ENCODE measurements at places on chromosomes 2 and 18. TPM values are rescaled to one million over a fixed set of nuclear protein-coding genes. Genes with fewer than 3 reads are reported as not detected.

The MRO gene
- total RNA-seq = 1.2 TPM

The PPP1CB gene
- 608 TPM for total RNA-seq

The DHX57 gene
- 30.3 TPM for total RNA-seq

The SLC5A7 gene
- 6.3 TPM for total RNA-seq

The UPP2 gene
- 0.16 TPM for total RNA-seq

The UGT1A3 gene
- 1.2 TPM for total RNA-seq

The SCYGR4 gene
- total RNA-seq = not detected

The MAP3K19 gene
- total RNA-seq = not detected

The RAB27B gene
- 19.8 TPM for total RNA-seq

The ADRA2B gene
- 1.6 TPM for total RNA-seq

The CFC1 gene
- not detected for total RNA-seq

The SP140L gene
- total RNA-seq = 16.8 TPM

The GAREM1 gene
- 15.9 TPM for total RNA-seq

The HOXD12 gene
- total RNA-seq = 2.2 TPM

The PRKAG3 gene
- total RNA-seq = 1.2 TPM

The ECEL1 gene
- total RNA-seq = 0.21 TPM

The NT5DC4 gene
- total RNA-seq = not detected

The AP1S3 gene
- total RNA-seq = 10.0 TPM

The NTSR2 gene
- not detected for total RNA-seq

The IL1RN gene
- total RNA-seq = 6.7 TPM

The MYOM1 gene
- 41.9 TPM for total RNA-seq

The KDSR gene
- total RNA-seq = 35.8 TPM

The GKN2 gene
- not detected for total RNA-seq

The PLGLB2 gene
- 3.9 TPM for total RNA-seq

The TCF23 gene
- 0.85 TPM for total RNA-seq

The FOXD4L1 gene
- not detected for total RNA-seq

The ZBTB14 gene
- total RNA-seq = 16.0 TPM

The TCF4 gene
- 464 TPM for total RNA-seq

The NDUFB3 gene
- 53.2 TPM for total RNA-seq

The GPR45 gene
- not detected for total RNA-seq

The EVX2 gene
- total RNA-seq = 1.9 TPM

The ROCK2 gene
- total RNA-seq = 167 TPM

The SERPINB10 gene
- 0.21 TPM for total RNA-seq

The ALPG gene
- total RNA-seq = not detected

The C1D gene
- total RNA-seq = 42.6 TPM

Data from urinary bladder (tissue), 4 donors.